Bronchial epithelial cell (primary cell): ENCODE measurements at places on chromosomes 5 and 9. TPM values are rescaled to one million over a fixed set of nuclear protein-coding genes. Genes with fewer than 3 reads are reported as not detected.

TLX3 gene
- total RNA-seq: not detected in 2 replicates

OR1B1 gene
- total RNA-seq: not detected in 2 replicates

TAF11L10 gene
- not detected in 2 replicates for total RNA-seq

RASGEF1C gene
- total RNA-seq: under 0.01 TPM in 1 of 2 replicates, not detected in the other

INSL4 gene
- 0.26 TPM in 1 of 2 replicates, not detected in the other for total RNA-seq

ESM1 gene
- not detected in 2 replicates for total RNA-seq

NUP188 gene
- total RNA-seq: 25.8 and 38.5 TPM in 2 replicates

OR1J2 gene
- total RNA-seq: not detected in 2 replicates

SURF1 gene
- 23.4 and 44.5 TPM in 2 replicates for total RNA-seq

ZBTB43 gene
- total RNA-seq: 12.8 and 21.9 TPM in 2 replicates

PCDHA10 gene
- total RNA-seq: under 0.01 TPM in 2 replicates

BTNL3 gene
- total RNA-seq: not detected in 2 replicates

CHSY3 gene
- total RNA-seq: under 0.01 and 0.26 TPM in 2 replicates

CTNND2 gene
- not detected in 2 replicates for total RNA-seq

PTGS1 gene
- total RNA-seq: 0.77 and 1.3 TPM in 2 replicates

CNTFR gene
- not detected in 2 replicates for total RNA-seq

MARCOL gene
- not detected in 2 replicates for total RNA-seq

NMRK1 gene
- total RNA-seq: 16.0 and 16.8 TPM in 2 replicates

NTNG2 gene
- under 0.01 TPM in 1 of 2 replicates, not detected in the other for total RNA-seq

DNAJB5 gene
- total RNA-seq: 8.2 and 11.0 TPM in 2 replicates

ANKRD34B gene
- not detected in 2 replicates for total RNA-seq

AHRR gene
- 0.51 and 0.53 TPM in 2 replicates for total RNA-seq
